ENCODE measurements at places on chromosomes 1 and 21. TPM values are rescaled to one million over a fixed set of nuclear protein-coding genes. Genes with fewer than 3 reads are reported as not detected.

Gene AKT3
- total RNA-seq, result 29.9 TPM

Gene CFAP107
- 2.7 TPM for total RNA-seq

Gene RNU1-4
- 2,993 TPM for total RNA-seq

DNA sequence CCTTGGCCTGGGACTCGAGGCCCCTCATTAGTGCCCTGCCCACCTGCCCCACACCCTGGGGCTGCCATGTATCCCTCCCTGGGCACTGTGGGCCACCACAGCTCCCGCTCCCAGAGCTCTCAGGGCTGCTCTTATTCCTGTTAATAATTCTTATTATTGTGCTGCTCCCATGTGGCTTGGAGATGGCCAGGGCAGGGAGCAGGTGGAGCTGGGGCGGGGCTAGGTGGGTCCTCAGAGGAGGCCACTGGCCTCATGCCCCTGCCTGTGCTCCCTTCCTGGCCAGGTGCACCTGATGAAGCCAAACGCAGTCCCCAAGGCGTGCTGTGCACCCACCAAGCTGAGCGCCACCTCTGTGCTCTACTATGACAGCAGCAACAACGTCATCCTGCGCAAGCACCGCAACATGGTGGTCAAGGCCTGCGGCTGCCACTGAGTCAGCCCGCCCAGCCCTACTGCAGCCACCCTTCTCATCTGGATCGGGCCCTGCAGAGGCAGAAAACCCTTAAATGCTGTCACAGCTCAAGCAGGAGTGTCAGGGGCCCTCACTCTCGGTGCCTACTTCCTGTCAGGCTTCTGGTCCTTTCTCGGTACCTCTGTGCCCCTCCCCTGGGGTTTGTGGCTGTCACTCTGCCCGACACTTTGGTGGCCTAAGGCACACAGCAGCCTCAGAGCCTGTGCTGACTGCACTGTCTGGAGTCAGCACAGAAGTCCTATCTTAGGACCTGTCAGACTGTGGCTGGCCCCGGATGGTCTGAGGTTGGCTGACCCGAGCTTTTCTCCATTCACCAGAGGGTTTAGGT, 34.1 kb downstream of the BMP8A start:
- H3K27ac ChIP-seq, result no peak overlapping the region
- H3K4me3 ChIP-seq, result no peak overlapping the region
- no peak for DNase-seq
- H3K4me1 ChIP-seq, result no peaks in the 10 kb centered on the region
- no peaks in the 10 kb centered on the region for H3K27me3 ChIP-seq
- H3K36me3 ChIP-seq, result no peaks in the 10 kb centered on the region

GRCh38 chr1:66335859-66336640, 197.9 kb upstream of the SGIP1 start:
- H3K27ac ChIP-seq, result no peak overlapping the region
- no peaks in the 10 kb centered on the region for H3K36me3 ChIP-seq

- H3K27ac ChIP-seq, result no peak overlapping the region
- no peaks in the 10 kb centered on the region for H3K27me3 ChIP-seq
- H3K4me1 ChIP-seq, result peaks cover 4% of the 10 kb centered on the region
- DNase-seq, result no peak
Measured at GRCh38 chr1:35838693-35839245, 31.0 kb downstream of the AGO4 start.

DNA sequence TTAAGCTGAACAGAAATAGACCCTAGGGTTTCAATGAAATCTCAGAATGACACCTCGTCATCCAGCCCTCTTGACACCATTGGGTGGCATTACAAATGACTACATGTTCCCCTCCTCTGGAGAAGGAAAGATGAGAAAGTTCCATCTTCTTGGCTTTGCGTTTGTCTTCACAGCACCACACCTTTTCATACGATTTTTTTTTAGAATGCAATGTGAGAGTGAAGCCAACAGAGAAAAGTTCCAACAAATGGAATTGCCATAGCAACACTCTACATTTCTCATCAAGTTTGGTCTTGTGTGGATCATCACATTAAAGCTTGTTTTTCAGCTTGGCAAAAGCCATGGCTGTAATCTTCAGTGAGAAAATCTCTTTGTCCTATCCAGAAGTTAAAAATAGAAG, 183.4 kb upstream of the SNX7 start:
- peaks cover 6% of the 10 kb centered on the region for H3K27me3 ChIP-seq
- H3K27ac ChIP-seq, result no peak overlapping the region
- H3K36me3 ChIP-seq, result no peaks in the 10 kb centered on the region
- no peak overlapping the region for H3K4me3 ChIP-seq
- peaks cover 4% of the 10 kb centered on the region for H3K4me1 ChIP-seq

- H3K4me1 ChIP-seq, result peaks cover 19% of the 10 kb centered on the region
- H3K36me3 ChIP-seq, result no peaks in the 10 kb centered on the region
- no peak overlapping the region for H3K27ac ChIP-seq
- H3K27me3 ChIP-seq, result peaks cover 8% of the 10 kb centered on the region
- DNase-seq, result no peak
- no peak overlapping the region for H3K4me3 ChIP-seq
Measured at GRCh38 chr1:55378582-55378981, 163.4 kb upstream of the USP24 start.

DNA sequence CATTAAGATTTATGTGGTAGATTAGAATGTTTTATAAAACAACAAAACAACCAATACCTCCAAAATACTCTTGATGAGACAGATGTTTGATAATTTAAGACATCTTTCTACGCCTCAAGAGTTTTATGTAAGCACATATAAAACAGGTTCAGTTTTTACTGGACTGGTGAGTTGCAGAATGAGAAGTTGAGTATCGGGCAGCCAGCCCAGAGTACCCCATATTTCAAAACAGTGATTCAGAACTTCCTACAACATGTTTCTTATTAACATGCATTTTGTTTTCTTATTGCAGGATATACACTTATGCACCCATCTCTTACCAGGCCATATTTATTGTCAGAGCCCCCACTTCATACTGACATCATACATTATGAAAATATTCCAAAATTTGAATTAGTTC, 91.4 kb upstream of the RAVER2 start:
- no peaks in the 10 kb centered on the region for H3K27me3 ChIP-seq
- no peak overlapping the region for H3K27ac ChIP-seq
- H3K4me1 ChIP-seq, result peaks cover 17% of the 10 kb centered on the region

DNA sequence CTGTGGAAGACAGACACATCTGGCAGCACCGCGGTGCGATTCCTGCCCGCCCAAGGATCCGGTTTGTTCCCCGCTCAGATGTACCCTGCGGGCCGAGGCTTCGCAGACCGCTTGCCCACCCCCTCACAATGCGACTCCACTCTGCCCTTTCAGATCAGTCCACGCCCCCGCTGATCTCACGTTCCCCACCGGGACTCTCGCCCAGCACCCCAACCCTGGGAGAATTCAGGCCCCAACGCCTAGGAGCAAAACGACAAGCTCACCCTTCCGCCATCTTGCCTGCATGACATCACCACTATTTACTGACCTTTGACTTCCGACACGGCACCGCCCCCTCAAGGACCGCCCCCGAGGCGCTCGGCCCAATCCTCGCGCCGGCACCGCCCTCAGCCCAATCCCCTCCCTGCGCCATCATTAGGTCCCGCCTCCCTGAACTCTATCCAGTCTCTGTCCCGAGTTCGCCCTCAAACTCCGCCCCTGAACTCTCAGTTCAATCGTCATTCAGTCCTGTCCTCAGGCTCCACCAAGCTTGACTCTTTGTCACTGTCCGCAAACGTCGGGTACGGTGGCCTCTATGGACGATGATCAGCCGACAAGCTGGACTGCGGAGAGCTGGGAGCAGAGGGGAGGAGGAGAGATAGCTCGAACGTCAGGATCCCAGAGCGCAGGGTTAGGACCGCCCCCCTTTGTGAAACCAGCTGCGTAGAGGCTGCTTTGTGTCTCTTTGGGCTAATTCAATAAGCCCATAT, at the start of gene BSDC1:
BSDC1 (minus strand) TSS at position 301 of the 749 bp plus-strand sequence; CDS start at position 274, 27 bp downstream.
- peak; percentile 98 for DNase-seq
- H3K4me3 ChIP-seq, result peak within 1 kb of the TSS; percentile 99
- H3K27ac ChIP-seq, result peak within 1 kb of the TSS; percentile 98
- H3K4me1 ChIP-seq, result peaks cover 18% of the 10 kb centered on the region
- H3K36me3 ChIP-seq, result peaks cover 10% of the 10 kb centered on the region

Gene KLHDC9
- total RNA-seq, result 14.1 TPM

DNA sequence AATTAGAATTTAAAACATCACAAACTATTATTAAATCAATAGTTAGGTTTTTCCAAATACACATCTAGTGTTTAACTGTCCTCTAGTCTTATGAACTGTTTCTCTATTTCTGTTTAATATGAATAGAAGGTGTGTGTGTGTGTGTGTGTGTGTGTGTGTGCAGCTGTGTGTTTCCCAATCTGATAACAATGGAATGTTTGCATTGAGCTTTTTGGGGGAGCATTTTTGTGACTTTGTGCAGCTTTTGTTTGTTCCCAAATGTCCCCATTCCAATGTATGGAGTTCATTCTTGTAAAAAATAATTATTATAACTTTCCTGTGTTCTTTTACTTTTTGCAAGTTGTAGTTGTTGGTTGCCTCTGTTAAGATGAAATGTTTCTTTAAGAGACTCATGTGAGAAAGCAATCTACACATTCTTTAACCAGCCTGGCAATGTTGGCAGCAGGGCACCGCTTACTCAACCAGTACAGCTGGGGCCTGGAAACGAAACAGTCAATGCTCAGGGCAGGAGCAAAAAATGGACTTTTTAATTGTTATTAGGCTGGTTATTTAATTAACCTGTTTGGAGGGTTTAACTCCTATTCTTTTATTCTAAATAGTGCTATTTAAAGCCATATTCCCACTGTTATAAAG, 354.3 kb downstream of the SRGAP2C start:
- H3K4me1 ChIP-seq, result no peaks in the 10 kb centered on the region
- H3K27me3 ChIP-seq, result no peaks in the 10 kb centered on the region
- H3K27ac ChIP-seq, result no peak overlapping the region
- no peak overlapping the region for H3K4me3 ChIP-seq
- no peak for DNase-seq
- H3K36me3 ChIP-seq, result no peaks in the 10 kb centered on the region

Gene HAO2
- 0.29 TPM for total RNA-seq

- H3K4me1 ChIP-seq, result peaks cover 7% of the 10 kb centered on the region
- no peak overlapping the region for H3K27ac ChIP-seq
- H3K4me3 ChIP-seq, result no peak overlapping the region
- DNase-seq, result no peak
- no peaks in the 10 kb centered on the region for H3K36me3 ChIP-seq
Measured at GRCh38 chr1:17250601-17251000, 1.7 kb downstream of the PADI3 start.

- H3K27me3 ChIP-seq, result no peaks in the 10 kb centered on the region
- no peak overlapping the region for H3K4me3 ChIP-seq
- peaks cover 11% of the 10 kb centered on the region for H3K4me1 ChIP-seq
- H3K27ac ChIP-seq, result no peak overlapping the region
- DNase-seq, result no peak
Measured at GRCh38 chr1:106233511-106233910, 823.0 kb upstream of the PRMT6 start.

- H3K27me3 ChIP-seq, result no peaks in the 10 kb centered on the region
- no peak overlapping the region for H3K4me3 ChIP-seq
- H3K27ac ChIP-seq, result no peak overlapping the region
- no peaks in the 10 kb centered on the region for H3K36me3 ChIP-seq
Measured at GRCh38 chr1:195105773-195106172, 1502.5 kb downstream of the KCNT2 start.

- peaks cover 36% of the 10 kb centered on the region for H3K4me1 ChIP-seq
- H3K27ac ChIP-seq, result peak overlapping the region; percentile 61
- no peak for DNase-seq
Measured at GRCh38 chr1:25821630-25822091, 1.9 kb downstream of the MTFR1L start.

Gene SCMH1
- total RNA-seq, result 36.7 TPM

Gene TMEM125
- 51.7 TPM for total RNA-seq

DNA sequence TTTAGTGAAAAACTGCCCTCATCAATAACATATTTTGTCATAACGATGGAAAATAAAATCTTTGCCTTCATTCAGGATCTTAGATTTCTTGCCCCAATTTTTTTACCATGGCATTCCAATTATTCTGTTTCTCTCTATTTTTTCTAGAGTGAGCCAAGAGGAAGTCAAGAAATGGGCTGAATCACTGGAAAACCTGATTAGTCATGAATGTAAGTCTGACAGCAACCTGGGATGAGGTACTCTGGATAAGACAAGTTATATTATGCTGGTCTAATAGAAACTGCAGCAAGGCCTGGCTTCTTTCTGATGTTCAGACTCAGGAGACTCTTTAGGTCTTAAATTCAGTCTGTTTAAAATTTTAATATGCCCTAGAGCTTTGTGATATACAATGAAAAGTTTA, 3.5 kb downstream of the RGS4 start:
- H3K4me3 ChIP-seq, result no peak overlapping the region
- no peak overlapping the region for H3K27ac ChIP-seq
- peaks cover 26% of the 10 kb centered on the region for H3K27me3 ChIP-seq
- H3K4me1 ChIP-seq, result peaks cover 17% of the 10 kb centered on the region
- DNase-seq, result no peak
- peaks cover 5% of the 10 kb centered on the region for H3K36me3 ChIP-seq

GRCh38 chr1:84254703-84255238, 46.7 kb upstream of the SAMD13 start:
- peaks cover 12% of the 10 kb centered on the region for H3K4me1 ChIP-seq
- peaks cover 6% of the 10 kb centered on the region for H3K36me3 ChIP-seq
- no peak overlapping the region for H3K27ac ChIP-seq
- no peaks in the 10 kb centered on the region for H3K27me3 ChIP-seq
- no peak overlapping the region for H3K4me3 ChIP-seq

GRCh38 chr1:962381-963300, 2.3 kb downstream of the KLHL17 start:
- H3K36me3 ChIP-seq, result peaks cover 2% of the 10 kb centered on the region
- peaks cover 7% of the 10 kb centered on the region for H3K27me3 ChIP-seq
- no peak overlapping the region for H3K27ac ChIP-seq

Gene VWA5B1
- total RNA-seq, result 1.9 TPM

Gene DMBX1
- 0.10 TPM for total RNA-seq

Gene ERI3
- total RNA-seq, result 72.7 TPM

Gene LRRC71
- total RNA-seq, result not detected

Gene EFNA1
- 26.1 TPM for total RNA-seq

- peaks cover 26% of the 10 kb centered on the region for H3K4me1 ChIP-seq
- H3K27me3 ChIP-seq, result peaks cover 16% of the 10 kb centered on the region
- no peak for DNase-seq
Measured at GRCh38 chr1:109534307-109534858, 5.3 kb upstream of the GPR61 start.

DNA sequence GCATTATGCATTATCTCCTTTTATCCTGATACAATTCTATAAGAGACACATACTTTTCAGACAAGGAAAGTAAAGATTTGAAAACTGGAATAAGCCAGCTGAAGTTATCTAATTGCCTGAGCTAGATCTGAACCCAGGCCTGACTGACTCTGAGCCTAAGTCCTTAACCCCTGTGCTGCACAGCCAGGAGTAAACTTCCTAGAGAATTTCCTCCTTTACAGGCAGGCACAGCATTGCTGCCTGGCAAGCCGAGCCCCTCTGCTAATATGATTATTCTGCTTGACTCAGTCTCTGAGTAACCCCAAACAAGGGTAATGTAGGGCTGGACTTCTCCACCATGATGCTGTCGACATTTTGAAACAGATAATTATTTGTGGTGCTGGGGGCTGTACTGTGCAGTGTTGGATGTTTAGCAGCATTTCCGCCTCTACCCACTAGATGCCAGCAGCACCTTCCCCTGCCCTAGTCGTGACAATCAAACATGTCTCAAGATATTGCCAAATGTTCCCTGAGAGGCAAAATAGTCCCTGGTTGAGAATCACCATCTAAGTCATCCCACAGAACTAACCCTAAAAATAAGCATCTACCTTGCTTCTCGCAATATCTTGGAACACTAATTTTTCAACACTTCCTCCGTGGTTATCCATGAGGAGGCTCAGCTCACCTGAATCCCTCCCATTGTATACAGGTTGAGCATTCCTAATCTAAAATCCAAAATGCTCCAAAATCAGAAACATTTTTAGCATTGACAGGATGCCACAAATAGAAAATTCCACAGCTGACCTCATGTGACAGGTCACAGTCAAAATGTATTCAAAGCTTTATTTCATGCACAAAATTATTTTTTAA, 18.5 kb downstream of the CAMK1G start:
- H3K4me3 ChIP-seq, result no peak overlapping the region
- no peaks in the 10 kb centered on the region for H3K36me3 ChIP-seq
- H3K27ac ChIP-seq, result no peak overlapping the region

Gene KAZN
- total RNA-seq, result 21.9 TPM

Data from type B pancreatic cell (in vitro differentiated cells).